ENCODE measurements at places on chromosomes 16 and 17. TPM values are rescaled to one million over a fixed set of nuclear protein-coding genes. Genes with fewer than 3 reads are reported as not detected.

BAIAP2 gene
- polyA plus RNA-seq: 15.3 TPM

ESRP2 gene
- 0.30 TPM for polyA plus RNA-seq

LDHD gene
- 104 TPM for polyA plus RNA-seq

KRTAP17-1 gene
- polyA plus RNA-seq: not detected

TP53TG3 gene
- polyA plus RNA-seq: not detected

HS3ST2 gene
- polyA plus RNA-seq: 0.19 TPM

GJC1 gene
- 29.9 TPM for polyA plus RNA-seq

PCTP gene
- polyA plus RNA-seq: 11.8 TPM

ANKRD40 gene
- polyA plus RNA-seq: 48.2 TPM

ZNF174 gene
- 7.9 TPM for polyA plus RNA-seq

SGF29 gene
- 14.4 TPM for polyA plus RNA-seq

SHISA6 gene
- polyA plus RNA-seq: 0.27 TPM

PLCG2 gene
- polyA plus RNA-seq: 2.5 TPM

PIRT gene
- not detected for polyA plus RNA-seq

P3H4 gene
- polyA plus RNA-seq: 4.2 TPM

TLCD3B gene
- polyA plus RNA-seq: not detected

SLC5A11 gene
- not detected for polyA plus RNA-seq

NDRG4 gene
- polyA plus RNA-seq: 873 TPM

CD300H gene
- polyA plus RNA-seq: not detected

EMC6 gene
- 141 TPM for polyA plus RNA-seq

KRTAP9-8 gene
- polyA plus RNA-seq: not detected

PPM1E gene
- polyA plus RNA-seq: 1.0 TPM

DPEP3 gene
- not detected for polyA plus RNA-seq

CACNG1 gene
- polyA plus RNA-seq: not detected

Data from heart left ventricle (tissue), 16 donors.